Spleen (tissue), 13 donors: ENCODE measurements at places on chromosomes 6 and 20. TPM values are rescaled to one million over a fixed set of nuclear protein-coding genes. Genes with fewer than 3 reads are reported as not detected.

- DNase-seq = no peak
Observed at GRCh38 chr20:3237011-3237957, 1.7 kb downstream of the SLC4A11 start.

GRCh38 chr6:45231660-45232059 lies 96.5 kb upstream of the RUNX2 start:
- no peak for DNase-seq

DNA sequence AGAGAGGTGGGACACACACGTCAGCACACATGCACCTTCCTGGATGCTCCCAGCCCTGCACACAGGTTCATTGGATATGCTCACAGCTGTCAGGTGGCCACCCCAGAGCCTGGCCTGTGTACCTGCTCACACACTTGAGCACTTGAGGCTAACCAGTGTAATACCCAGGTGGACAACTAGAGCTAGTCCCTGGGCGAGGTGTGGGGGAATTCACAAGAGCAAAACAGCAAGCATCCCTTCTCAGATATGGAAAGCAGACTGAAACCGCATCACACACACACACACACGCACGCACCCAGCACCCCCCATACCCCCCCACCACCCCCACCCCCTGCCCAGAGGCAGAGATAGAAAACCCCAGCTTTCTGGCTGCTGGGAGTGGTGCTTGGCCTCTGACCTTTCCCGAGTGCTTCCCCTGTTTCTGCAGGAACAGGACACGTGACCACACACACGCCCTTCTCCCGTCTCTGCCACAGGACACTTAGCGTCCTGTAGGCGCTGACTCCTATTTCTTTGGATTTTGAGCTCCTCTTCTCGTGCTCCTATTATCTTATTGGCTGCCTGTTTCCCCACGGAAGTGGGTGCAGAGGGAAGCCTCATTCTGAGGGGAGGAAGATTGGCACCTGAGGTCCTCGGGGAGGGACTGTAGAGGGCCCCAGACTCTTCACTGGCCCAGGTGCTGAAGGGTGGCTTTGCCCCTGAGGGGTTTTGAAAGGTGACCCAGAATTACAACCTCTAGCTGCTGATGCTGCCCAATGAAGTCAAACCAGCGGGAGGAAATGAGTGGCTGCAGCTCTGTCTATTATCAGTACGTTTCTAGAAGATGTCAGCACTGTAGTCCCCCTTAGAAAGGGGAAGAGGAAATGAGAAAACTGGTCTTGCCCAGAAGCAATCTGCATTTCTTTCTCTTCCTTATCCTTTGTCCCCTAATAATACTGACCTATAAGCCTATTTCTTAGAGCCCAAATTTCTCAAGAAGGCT lies 65.8 kb downstream of the SYTL3 start:
- DNase-seq = no peak

Gene WFDC10B
- not detected for polyA plus RNA-seq

DNA sequence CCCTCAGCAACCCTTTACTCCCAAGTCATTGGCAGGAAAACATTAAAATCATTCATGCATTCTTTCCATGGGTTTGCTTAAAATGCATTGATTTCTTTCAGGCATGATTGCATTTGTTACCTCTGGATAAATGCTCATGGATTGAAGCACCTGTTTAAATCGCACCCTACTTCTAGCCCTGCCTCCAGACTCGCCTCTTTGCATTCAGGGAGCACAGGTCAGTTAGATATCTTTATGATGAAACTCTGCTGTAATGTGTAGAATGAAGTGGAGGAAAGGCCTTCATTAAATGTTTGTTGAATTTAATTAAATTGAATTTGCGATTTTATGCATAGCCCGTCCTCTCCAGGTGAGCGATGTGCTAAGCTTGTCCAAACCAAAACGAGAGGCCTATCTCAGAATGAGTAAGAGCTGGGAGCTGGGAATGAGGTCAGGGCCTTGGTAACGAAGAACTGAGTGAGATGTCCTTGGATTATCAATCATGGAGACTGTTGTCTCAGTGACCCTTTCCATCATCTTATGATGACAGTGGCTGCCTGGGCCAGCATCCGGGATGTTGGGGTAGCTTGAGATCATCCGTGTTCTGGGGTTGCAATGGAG lies 210.1 kb downstream of the SYNDIG1 start:
- DNase-seq = peak; percentile 41

Gene OR2J3
- polyA plus RNA-seq = not detected

GRCh38 chr20:45965169-45966002 lies 6.6 kb downstream of the ZNF335 start:
- DNase-seq = peak; percentile 70

GRCh38 chr20:54062812-54063280 lies 7.5 kb downstream of the BCAS1 start:
- no peak for DNase-seq

DNA sequence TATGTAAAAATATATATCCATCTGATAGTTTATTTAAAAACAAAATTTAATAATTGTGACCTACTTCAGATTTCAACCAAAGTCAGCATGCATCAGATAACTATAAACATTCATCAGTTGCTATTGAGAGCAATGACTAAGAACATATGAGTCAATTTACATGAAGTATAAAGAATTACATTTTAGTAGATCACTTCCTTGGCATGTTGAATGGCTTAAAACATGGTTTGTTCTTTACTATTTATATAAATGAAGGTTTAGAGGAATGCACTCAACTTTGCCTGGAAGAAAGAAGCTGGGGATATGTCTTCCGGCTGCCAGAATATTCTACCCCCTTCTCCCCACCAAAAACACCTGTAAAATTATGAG lies 6.4 kb upstream of the FAM217A start:
- DNase-seq = no peak

DNA sequence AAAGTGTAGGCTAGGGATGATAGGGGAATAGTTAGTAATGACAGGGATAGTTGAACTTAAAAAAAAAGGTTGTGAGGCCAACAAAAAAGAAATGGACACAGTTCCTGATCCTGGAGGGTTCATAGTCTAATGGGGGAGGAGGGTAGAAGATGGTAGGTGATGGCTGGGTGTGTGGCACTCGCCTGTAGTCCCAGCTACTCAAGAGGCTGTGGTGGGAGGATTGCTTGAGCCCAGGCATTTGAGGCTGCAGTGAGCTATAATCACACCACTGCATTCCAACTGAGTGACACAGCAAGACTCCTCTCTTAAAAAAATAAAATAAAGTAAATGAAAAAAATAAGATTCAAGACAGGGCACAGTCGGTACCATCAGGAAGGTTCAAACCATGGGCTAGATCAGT lies 2.4 kb upstream of the MICB start:
- no peak for DNase-seq

GRCh38 chr20:22426772-22427171 lies 157.6 kb downstream of the FOXA2 start:
- DNase-seq = no peak

- DNase-seq = peak; percentile 59
Observed at GRCh38 chr6:157246048-157246630, 77.2 kb downstream of the TMEM242 start.

Gene EFCAB8
- polyA plus RNA-seq = 0.06 TPM

- DNase-seq = peak; percentile 81
Observed at GRCh38 chr6:14743474-14744211, 502.2 kb upstream of the JARID2 start.

DNA sequence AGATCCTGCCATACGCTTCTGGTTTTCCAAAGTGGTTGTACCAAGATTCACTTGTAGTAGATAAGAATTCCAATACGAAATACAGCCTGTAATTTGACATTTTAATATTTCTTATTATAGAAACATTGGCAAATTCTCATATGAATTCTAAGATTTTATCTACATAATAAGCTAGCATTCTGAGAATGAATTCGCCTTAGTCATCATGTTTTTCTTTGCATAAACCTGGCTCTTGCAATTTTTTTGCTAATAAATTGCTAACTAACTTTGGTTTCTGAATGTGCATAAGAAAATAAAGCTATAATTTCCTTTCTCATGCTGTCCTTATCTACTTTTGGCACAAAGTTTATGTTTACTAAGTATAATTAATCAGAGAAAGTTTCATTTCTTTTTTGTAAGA lies 673.0 kb downstream of the PTPRT start:
- DNase-seq = no peak

GRCh38 chr6:90386399-90387382 lies 90.0 kb upstream of the BACH2 start:
- no peak for DNase-seq

- no peak for DNase-seq
Observed at GRCh38 chr20:19291024-19291817, 78.8 kb downstream of the SLC24A3 start.

DNA sequence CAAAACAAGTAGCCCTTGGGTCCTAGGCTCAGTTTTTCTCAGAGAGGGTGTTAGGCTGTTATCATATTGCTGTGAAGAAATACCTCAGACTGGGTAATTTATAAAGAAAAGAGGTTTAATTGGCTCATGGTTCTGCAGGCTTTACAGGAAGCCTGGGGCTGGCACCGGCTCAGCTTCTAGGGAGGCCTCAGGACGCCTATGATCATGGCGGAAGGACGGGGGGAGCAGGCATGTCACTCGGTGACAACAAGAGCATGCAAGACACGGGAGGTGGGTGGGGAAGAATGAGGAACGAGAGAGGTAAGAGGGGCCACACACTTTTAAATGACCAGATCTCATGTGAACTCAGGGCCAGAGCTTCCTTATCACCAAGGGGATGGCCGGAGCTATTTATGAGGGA lies 26.9 kb downstream of the CDH26 start:
- no peak for DNase-seq

Gene HSPA12B
- 5.7 TPM for polyA plus RNA-seq

- no peak for DNase-seq
Observed at GRCh38 chr6:30160785-30161531, at the start of gene TRIM10. TRIM10 (minus strand) TSS chr6:30161211; CDS start chr6:30160858, 353 bp downstream.

GRCh38 chr6:130964808-130965604 lies 98.0 kb downstream of the EPB41L2 start:
- no peak for DNase-seq

GRCh38 chr20:9218531-9218961 lies 149.7 kb downstream of the PLCB4 start:
- no peak for DNase-seq

Gene FAM110A
- polyA plus RNA-seq = 11.3 TPM

- no peak for DNase-seq
Observed at GRCh38 chr20:7305976-7306375, 538.5 kb downstream of the BMP2 start.

Gene AVP
- not detected for polyA plus RNA-seq

Gene JPH2
- polyA plus RNA-seq = 0.76 TPM
